ENCODE measurements at places on chromosomes 2 and 18.
A peak's percentile ranks its signal among the peaks of the same experiment; 100 is the strongest.

DNA sequence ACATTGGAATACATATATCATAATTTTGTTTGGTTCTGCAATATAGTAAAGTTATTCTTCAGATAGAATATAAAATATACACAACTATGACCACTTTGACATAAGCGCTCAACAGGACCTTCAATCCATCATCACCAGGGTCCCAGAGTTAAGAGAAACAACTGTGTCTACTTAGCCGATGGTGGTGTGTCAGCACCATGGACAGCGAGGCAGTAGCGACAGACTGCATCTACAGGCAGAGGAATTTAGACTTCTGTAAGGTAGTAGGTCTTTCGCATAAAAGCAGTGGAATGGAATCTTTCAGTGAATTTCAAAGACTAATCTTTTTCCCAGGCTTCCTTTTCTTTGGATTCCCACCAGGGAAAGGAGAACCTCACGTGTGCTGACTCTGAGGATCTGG lies 20.5 kb upstream of the LRPPRC start:
- no peak for DNase-seq

- DNase-seq = no peak
Observed at GRCh38 chr2:84797271-84797670, 83.6 kb downstream of the TRABD2A start.

GRCh38 chr2:9206991-9207640 lies 504 bp downstream of the ASAP2 start:
- no peak for DNase-seq

GRCh38 chr2:42823744-42824453 lies 31.5 kb upstream of the HAAO start:
- peak; percentile 49 for DNase-seq

- DNase-seq = no peak
Observed at GRCh38 chr2:129731907-129732629, 247.4 kb upstream of the RAB6C start.

DNA sequence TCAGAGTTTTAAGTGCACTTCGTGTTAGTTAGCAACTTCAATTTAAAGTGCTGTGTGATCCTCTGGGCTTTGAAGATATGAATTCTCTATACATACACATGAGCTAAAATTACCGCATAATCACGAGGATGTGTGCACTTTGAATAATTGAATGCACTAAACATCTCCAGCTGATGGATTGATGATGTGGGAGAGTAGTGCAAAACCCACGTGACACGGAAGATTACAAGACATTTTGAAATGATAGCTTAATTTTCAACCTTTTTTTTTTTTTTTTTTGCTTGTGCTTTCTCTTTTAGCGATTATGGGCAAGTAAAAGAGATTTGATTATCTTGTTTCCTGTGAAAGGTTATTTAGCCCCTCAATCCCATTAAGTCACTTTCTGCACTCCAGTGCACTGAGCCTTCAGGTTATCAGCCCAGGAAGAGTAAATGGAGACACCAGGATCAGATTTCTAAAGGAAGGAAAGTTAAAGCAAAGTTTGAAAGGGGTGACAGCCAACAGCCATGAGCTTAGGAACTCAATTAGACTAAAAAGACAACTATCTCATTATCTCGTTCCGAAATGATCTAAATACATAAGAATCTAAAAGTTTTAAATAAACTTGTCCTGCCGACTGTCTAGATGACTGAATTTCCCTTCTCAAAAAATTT lies 81.6 kb downstream of the CDK15 start:
- DNase-seq = no peak

- DNase-seq = no peak
Observed at GRCh38 chr18:10055125-10055750, 141.4 kb downstream of the VAPA start.

- no peak for DNase-seq
Observed at GRCh38 chr18:23902396-23902795, 112.2 kb upstream of the TTC39C start.

- DNase-seq = no peak
Observed at GRCh38 chr2:181642086-181642485, 14.8 kb downstream of the CERKL start.

- no peak for DNase-seq
Observed at GRCh38 chr2:61419570-61419969, 51.3 kb downstream of the USP34 start.

DNA sequence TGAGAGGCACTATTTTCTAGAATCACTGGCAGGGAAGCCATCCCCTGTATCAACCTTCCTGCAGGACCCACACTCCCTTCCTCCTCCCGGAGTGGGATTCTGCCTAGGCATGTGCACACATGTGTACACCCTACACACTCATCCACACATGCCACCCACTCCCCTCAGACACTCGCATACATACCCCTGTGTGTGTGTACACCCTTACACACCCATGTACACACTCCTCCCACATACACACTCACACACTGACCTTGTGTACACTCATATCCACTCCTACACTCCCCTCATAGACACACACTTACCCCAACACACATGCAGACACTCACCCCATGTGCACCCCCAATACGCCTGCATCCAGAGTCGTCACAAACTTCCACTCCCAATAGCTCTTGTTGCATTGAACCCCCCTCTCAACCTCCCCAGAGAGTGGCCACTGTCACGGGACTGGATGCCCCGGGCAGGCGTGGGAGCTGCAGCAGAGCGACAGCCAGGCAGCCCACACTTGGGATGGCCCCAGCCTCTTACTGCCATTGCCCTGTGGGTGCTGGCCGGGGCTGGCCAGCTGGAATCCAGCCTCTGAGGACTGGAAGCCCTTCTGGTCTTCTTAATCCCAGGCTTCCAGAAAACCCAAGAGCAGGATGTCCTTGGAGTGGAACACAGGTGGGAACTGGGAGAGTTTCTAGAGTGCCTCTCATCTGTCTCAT lies 251.0 kb downstream of the LOXHD1 start:
- no peak for DNase-seq

DNA sequence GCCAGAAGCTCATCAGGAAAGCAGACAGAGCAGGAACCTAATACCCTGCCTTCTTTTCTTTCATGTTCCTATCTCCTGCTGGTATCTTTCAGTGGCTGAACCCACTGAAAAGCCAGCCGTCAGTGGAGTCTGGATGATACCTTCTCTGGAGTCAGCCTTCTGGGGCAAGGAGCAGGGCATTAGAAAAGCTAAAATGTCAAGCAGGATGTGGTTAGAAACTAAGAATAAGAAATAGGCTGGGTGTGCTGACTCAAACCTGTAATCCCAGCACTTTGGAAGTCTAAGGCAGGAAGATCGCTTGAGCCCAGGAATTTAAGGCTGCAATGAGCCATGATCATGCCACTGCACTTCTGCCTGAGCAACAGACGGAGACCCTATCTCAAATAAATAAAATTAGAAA lies 642.0 kb upstream of the FSHR start:
- no peak for DNase-seq

DNA sequence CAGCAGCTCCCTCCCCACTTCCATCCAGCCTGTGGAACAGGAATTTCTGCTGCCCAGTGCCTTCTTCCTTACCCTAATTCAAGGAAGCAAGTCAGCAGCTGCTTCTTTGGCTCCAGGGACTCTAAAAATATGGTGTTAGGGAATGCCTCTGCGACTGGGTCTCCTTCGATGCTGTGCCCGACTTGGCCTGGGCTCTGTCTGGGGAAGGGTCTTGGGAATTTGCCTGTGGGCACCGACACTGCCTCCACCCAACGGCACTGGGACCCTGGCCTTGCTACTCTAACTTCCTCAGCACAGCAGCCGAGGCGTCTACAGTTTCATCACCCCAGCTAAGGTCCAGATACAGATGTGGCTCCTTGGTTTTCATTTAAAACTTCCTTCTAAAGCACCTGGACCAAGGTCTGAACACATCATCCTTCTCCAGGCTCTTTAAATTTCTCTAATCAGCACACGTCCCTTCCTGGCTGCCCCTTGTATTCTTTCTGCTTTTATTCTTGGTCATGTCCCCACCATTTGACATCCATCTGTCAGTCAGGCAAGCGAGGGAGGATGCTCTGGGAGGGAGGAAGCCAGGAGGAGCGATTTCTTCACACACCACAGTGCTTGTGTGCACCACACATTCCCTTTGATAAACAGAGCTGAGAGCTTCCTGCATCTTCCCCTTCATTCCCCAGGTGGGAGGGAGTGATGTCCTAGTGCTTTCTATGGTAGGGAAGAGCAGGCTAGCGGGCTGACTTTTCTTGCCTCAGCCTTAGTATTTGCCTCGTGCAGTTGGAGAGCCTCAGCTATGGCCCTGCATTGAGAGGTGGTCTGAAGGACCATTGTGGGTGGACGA lies 6.8 kb downstream of the LBH start:
- no peak for DNase-seq

- DNase-seq = no peak
Observed at GRCh38 chr2:172673056-172673683, 62.5 kb upstream of the RAPGEF4 start.

DNA sequence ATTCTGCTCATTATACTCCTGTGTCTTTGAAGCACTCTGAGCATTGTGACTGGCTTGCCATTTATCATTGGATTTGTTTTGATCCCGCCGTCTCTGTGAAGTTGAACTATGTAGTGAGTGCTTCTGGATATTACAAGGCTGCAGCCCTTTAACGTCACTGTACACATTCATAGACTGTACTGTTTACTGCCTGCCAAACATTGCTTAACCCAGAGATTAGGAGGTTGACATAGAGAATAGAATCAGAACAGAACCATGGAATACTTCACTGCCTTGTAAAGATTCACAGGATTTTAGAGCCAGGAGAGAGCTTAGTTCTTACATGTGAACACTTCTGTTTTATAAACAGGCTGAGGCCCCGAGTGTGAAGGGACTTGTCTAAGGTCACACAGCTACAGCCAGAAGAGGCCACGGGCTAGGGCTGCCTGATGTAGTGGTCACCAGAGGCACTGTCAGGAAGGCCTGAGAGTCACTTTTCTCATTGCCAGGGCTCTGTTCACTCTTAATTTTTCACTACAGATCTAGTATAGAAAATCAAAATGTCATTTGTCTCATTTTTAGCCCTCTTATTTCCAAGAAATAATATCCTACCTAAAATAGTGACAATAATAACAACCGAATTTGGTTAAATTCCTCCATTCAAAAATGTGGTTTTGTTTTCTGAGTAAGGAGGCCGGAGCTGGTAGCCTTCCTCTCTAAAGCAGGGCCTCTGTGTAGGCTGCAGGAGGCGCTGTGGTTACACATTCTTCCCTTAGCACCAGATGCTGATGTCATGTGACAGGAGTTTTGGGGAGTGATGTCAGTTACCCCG lies 87.9 kb downstream of the UGGT1 start:
- DNase-seq = no peak

DNA sequence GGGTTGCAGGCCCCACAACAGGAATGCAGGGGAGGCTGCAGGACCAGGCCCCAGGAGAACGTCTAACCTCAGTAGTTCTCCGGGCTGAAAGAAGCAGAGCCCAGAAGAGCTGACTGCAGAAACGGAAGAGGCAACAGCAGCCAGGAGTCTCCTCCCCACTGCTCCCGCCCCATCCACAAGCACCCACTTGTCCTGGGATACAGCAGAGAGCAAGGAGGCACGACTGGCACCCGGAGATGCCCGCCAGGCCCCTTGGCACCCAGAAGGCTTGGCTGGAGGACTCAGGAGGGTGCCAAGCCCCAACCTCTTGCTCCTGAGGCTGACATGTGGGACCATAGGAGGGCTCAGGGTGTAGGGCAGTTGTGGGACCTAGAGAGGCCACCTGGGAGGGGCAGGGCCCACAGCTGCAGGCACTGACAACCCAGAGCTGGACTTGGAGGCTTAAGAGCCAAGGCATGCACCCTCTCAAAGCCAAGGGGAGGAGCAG lies 29.0 kb upstream of the TNS1 start:
- no peak for DNase-seq

DNA sequence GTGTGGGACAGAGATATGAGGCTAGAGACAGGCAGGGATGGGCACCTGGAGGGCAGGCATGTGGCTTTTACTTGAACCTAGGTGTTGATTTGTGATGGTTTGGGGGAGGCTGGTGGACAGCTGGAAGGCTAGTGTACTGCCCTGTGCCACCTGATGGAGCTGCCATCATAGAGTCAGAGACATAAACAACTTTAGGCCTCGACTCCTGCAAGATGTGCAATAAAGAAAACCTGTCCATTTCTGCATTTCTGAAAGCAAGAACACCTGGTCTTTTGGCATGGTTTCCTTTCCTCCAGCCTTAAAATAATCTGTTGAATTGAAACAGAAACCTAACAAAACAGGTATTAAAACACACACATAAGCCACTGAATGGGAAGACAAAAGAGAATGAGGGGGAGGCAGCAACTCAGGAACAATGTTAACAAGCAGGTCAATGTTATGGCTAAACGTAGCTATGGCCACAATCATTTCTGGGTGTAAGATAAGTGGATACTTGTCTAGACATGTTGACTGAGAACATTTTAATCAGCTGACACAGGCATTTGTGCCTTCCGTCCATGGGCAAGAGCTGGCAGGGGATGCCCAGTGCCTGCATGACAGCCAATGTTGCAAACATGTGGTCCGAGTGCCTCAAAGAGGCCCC lies 87.8 kb downstream of the KCTD1 start:
- no peak for DNase-seq

DNA sequence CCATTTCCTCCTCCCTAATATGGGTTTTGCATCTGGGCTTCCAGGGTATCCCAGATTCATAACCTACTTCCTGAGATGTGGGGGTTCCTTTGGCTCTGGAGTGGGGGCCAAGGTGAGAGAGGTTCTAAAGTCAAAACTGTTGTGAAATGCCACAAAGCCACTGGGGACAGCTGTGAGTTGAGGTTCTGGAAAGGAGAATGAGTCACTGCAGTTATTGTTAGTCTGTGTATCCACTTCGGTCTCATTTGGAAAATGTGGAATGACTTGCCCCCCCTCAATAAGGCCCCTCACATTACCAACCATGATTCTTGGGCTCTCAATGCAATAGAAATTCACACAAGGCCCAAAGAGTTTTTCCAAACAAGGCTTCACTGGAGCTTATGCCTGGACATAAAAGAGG lies 51.1 kb upstream of the LGALSL start:
- DNase-seq = no peak

- DNase-seq = no peak
Observed at GRCh38 chr2:187502467-187502866, 51.8 kb downstream of the TFPI start.

- DNase-seq = no peak
Observed at GRCh38 chr2:50820176-50820575, 211.8 kb downstream of the NRXN1 start.

DNA sequence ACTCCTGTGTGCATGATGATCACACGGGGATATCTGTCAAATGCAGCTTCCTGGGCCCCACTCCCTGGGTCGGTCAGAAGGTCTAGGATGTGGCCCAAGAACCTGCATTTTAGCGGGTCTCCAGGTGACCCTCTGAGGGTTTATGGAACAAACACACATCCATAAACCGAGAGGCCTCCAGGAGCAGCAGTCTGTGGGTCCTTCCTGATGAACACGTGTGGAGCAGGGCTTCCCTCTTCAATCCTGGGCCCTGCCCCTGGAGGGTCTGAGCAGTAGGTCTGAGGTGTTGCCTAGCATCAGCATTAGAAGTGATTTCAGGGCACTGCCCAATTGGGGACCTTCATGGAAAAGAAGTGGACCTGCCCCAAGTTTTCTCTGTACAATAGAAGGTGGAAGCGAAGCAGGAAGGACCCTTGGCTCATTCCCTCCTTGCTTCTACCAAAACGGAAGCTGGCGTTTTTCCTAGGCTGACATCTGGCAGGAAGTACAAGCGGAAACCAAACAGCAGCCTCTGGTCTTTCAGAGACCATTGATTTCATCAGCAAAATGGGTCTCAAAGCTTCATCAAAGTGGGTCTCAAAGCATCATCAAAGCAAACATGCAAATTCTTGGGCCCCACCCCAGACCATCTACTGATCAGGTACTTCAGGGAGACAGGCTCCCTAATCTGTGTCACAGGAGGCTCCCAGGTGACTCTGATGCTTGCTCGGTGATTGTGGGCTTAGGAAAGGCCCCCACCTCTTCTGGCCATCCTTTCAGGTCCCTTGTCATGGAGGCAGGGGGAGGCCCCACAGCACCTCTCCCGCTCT lies 30.7 kb downstream of the INO80C start:
- DNase-seq = no peak

- peak; percentile 85 for DNase-seq
Observed at GRCh38 chr2:44100351-44100750, 68.3 kb upstream of the PPM1B start.
